Psoas muscle (tissue), 8 donors: ENCODE measurements at places on chromosomes 5 and 9.
A peak's percentile ranks its signal among the peaks of the same experiment; 100 is the strongest.

- H3K27me3 ChIP-seq, result no peaks in the 10 kb centered on the region
- H3K27ac ChIP-seq, result peak overlapping the region; percentile 43
- H3K4me3 ChIP-seq, result no peak overlapping the region
- peaks cover 4% of the 10 kb centered on the region for H3K4me1 ChIP-seq
Measured at GRCh38 chr9:81182431-81182830, 506.9 kb downstream of the TLE1 start.

DNA sequence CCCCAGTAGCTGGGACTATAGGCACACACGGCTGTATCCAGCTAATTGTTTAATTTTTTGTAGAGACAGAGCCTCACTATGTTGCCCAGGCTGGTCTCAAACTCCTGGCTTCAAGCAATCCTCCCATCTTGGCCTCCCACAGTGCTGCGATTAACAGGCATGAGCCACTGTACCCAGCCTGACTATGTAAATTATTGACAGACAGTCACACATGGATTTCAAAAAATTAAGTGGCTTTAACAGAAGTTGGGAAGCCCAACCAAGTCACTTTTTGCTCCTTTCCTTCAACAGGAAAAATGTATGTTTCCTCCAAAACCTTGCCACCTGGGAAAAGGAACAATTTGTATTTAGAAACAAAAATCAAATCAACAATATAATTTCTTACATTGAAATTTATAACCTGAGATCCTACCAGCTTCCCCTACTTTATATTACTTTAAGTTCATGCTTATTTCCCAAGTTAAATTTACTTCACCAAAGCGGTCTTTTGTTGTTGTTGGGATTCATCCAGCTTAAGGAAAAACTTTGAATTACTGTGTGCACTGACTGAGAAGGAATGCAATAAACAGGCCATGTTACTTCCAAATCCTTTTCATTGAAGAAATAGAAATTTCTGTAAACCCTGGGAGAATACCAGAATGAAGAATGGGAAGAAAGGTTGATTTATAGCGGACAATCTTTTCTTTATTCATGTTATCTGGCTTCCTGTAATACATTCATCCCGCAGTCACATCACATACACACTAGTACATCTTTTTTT lies 8.6 kb downstream of the PCA3 start:
- H3K36me3 ChIP-seq, result no peaks in the 10 kb centered on the region
- no peak for DNase-seq
- H3K27me3 ChIP-seq, result no peaks in the 10 kb centered on the region
- H3K4me1 ChIP-seq, result no peaks in the 10 kb centered on the region
- H3K27ac ChIP-seq, result no peak overlapping the region

GRCh38 chr5:95763941-95764340 lies 32.8 kb downstream of the RHOBTB3 start:
- no peaks in the 10 kb centered on the region for H3K36me3 ChIP-seq
- no peak overlapping the region for H3K27ac ChIP-seq
- no peak for DNase-seq
- no peaks in the 10 kb centered on the region for H3K27me3 ChIP-seq

GRCh38 chr5:97476852-97477534 lies 293.9 kb upstream of the RIOK2 start:
- DNase-seq, result no peak
- no peak overlapping the region for H3K27ac ChIP-seq
- H3K4me1 ChIP-seq, result no peaks in the 10 kb centered on the region
- no peaks in the 10 kb centered on the region for H3K27me3 ChIP-seq
- H3K36me3 ChIP-seq, result no peaks in the 10 kb centered on the region

- H3K27ac ChIP-seq, result no peak overlapping the region
- DNase-seq, result peak; percentile 53
- H3K36me3 ChIP-seq, result no peaks in the 10 kb centered on the region
Measured at GRCh38 chr9:99825172-99826046, 3.7 kb downstream of the NR4A3 start.

DNA sequence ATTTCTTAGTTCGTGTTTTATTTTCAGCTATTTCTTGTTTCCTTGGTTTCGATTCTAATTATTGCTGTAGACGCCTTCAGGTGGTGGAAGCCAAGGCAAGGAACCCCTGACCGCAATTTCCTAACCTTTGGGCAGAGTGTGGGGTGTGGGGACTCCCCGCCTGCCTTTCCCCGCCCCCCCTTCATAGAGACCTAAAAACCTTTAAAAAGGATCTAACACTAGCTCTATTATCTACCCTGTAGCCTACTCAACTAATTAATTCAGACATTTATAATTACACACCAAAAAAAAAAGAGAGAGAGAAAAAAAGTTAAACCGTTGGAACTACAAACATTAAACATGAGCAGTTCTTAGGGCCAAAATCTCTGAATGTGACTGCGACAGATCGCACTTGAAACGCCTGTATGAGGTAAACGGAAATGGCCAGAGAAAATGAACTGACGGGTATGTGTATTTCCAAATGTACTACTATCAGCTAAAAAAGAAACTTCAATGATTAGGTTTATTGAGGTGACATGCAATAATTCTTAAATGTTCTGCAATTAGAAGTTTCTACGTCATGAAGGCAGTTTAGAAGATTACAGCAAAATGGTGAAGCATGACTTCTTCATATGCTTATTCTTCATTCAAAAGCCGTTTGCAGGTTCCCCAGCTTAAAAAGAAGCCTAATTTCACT lies 19.0 kb upstream of the FER start:
- peak overlapping the region; percentile 87 for H3K27ac ChIP-seq
- no peak for DNase-seq
- H3K36me3 ChIP-seq, result no peaks in the 10 kb centered on the region
- H3K27me3 ChIP-seq, result no peaks in the 10 kb centered on the region
